ENCODE measurements at places on chromosomes 3 and 15.

- DNase-seq, result no peak
These were observed 48.9 kb downstream of the TGFBR2 start for GRCh38 chr3:30655187-30655812.

DNA sequence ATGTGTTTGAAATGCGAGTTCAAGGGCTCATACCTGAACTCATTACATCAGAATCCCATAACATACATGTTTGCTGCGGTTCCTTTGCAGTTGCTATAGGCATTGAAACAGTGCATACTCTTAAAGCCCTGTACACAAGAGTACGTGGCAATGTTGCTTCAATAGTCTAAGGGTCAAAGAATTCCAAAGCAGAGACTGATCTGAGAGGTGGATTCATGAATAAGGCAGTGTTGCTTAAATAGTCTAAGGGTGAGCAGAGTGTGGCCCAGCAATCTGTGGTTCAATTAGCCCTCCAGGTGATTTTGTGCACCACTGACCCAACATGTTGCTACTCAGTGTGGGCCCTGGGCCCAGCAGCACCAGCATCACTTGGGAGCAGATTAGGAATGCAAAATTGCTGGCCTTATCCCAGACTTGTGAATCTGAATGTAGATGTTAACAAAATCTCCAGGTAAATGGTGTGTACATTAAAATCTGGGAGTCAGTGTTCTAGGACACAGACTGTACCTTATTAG lies 314.7 kb upstream of the UMPS start:
- DNase-seq, result no peak

- DNase-seq, result no peak
These were observed 8.1 kb upstream of the SCG3 start for GRCh38 chr15:51672913-51673857.

GRCh38 chr3:45227946-45228345 lies 1.9 kb upstream of the TMEM158 start:
- DNase-seq, result no peak

GRCh38 chr15:73683777-73684580 lies at the start of gene CD276:
Gene CD276, plus strand, starts transcription at chr15:73684383. Its CDS starts 15,257 bp downstream, at chr15:73699640.
- no peak for DNase-seq

All from AG04449 (cell line).